ENCODE measurements at places on chromosomes 11 and 22.

DNA sequence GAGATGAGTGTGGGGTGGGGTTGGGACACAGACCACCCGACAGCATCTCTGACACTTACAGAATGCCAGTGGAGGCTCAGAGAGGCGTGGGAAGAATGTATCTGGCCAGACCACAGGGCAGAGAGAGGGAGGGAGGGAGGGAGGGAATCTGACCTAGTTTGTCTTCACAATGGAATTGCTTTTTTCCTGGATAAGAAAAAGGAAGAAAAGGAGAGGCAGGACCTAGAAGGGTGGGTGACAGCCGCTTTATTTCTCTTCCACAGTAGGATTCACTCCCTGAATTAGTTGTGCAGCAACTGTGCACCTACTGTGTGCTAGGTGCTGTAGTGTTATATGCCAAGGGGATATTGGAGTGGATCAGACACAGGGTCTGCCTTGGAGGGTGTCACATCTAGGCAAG is 3.7 kb downstream of the KCNK4 start:
- DNase-seq, result no peak

GRCh38 chr22:46514592-46515207 is 22.7 kb downstream of the CELSR1 start:
- peak; percentile 9 for DNase-seq

GRCh38 chr11:36699271-36699670 is 101.2 kb upstream of the RAG2 start:
- no peak for DNase-seq

DNA sequence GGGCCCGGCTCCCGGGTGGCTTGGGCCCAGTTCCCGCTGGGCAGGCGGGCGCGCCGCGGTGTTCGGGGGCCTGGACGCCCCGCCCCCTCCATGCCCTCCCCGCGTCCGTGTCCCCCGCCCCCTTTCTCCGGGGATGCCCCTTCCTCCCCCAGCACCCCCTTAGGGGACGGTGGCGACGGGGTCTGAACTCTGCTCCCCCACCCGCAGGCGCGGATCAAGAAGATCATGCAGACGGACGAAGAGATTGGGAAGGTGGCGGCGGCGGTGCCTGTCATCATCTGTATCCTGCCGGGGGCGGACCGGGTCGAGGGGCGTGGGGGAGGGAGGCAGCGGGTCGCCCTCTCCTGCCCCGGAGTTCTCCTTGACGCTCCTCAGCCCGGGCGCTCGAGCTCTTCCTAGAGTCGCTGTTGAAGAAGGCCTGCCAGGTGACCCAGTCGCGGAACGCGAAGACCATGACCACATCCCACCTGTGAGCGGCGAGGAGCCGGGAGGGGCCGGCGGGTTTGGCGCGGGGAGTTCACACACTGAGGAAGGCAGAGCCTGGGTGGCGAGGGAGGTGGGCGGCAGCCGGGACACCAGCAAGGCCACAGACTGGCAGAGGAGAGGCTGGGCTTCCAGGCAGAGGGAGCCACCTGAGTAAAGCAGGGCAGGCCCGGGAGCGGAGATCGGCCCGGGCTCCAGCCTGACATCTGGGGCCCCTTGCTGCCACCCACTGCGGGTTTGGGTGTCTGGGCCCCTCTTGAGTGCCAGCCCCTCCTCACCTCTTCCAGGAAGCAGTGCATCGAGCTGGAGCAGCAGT is 546 bp downstream of the DRAP1 start:
- peak; percentile 54 for DNase-seq

- DNase-seq, result no peak
Measured at GRCh38 chr11:34789196-34789834, 126.9 kb downstream of the APIP start.

DNA sequence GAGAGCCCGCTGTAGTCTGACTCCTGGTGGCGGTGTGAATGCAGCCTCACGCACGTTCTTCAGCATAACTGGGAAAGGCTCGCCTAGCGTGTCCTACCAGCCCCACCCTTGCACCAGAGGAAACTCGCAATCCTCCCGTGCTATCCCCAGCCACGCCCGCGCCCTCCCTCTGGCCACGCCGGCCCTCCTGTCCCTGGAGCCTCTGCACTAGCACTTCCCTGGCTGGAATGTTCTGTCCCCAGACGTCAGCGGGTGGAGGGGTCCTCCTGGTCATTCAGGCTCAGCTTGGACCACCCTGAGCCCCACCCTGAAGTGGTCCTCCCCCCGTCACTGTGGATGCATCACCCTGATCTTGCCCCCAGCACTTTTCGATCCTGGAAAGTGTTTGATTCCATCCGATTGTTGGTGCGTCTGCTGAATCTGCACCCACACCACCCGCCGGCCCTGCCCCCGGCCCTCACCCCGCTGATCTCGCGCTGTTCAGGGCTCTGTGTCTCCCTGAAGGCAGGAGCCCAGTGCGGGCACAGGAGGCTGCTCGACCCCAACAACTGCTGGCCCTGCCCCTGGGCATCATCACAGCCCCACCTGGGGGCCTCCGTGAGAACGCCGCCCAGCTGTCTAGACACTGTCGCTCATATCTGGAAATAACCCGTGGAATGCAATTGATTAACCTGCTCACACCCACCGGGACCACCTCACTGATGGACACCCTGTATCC is 437.0 kb downstream of the TBC1D22A start:
- no peak for DNase-seq

- DNase-seq, result no peak
Measured at GRCh38 chr11:84965484-84965883, 661.7 kb downstream of the DLG2 start.

DNA sequence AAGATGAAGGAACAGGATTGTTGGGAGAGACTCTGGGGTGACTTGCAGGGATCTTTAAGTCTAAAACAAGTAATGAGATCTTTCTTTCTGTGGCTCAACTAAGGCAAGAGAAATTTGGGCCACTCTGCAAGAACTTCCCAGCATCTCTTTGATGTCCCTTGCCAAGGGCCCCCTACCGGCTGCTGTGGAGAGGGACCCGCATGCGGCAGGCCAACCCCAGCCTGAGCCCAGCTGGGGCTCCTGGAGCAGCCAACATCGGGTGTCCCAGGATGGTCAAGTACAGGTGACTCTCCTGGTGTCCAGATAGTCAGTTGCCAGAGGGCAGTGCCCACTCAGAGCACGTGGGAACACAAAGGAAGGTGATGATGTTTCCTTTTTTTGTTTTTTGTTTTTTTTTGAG is 363.2 kb downstream of the TBC1D22A start:
- no peak for DNase-seq

DNA sequence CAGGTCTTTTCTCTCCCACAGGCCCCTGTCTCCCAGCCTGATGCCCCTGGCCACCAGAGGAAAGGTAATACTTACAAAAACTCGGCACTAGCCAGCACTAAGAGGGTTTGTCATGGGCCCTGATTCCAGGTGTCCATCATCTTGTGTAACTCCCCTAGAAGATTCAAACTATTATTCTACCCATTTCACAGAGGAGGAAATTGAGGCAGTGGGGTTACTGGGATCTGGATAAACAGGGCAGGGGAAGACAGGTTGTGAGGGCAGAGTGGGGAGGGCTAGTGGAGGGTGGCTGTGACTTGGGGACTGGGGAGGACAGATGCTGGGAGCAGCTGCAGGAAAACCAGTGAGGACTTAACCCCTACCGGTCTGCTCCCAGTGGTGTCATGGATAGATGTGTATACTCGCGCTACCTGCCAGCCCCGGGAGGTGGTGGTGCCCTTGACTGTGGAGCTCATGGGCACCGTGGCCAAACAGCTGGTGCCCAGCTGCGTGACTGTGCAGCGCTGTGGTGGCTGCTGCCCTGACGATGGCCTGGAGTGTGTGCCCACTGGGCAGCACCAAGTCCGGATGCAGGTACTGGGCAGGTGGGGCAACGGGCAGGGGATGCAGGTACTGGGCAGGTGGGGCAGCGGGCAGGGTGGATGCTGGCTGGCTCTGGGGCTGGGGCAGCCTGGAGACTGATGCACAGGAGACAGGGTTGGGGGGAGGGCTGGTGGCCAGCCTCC is 1.2 kb downstream of the VEGFB start:
- DNase-seq, result no peak

GRCh38 chr22:29442976-29443375 is 4.6 kb downstream of the RFPL1 start:
- no peak for DNase-seq

- DNase-seq, result peak; percentile 16
Measured at GRCh38 chr11:109421981-109422869, at the start of gene C11orf87. Gene C11orf87, plus strand, starts transcription at chr11:109422190. Its CDS starts 1,444 bp downstream, at chr11:109423634.

GRCh38 chr11:109096266-109096665 is 325.7 kb upstream of the C11orf87 start:
- DNase-seq, result no peak

DNA sequence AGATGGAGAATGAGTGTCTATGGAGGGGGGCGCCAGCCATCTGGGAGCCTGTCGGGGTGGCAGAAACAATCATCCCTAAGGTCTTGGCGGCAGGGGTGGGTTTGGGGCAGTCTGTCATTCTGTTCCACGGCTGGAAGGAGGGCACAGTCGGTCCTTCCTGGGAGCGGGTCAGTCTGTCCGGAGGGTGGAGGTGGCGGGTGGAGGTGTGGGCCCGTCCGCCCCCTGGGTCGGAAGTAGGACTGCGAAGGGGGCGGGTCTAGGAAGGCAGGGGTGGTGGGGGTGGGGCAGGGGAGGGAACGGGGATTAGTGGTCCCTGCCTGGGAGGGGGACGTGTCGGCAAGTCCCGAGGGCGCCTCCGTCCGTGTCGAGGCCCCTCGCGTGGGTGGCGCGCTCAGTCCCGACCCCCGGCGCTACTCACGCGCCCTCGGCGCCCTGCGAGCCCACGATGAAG is 461 bp downstream of the TBC1D10A start:
- DNase-seq, result peak; percentile 69

DNA sequence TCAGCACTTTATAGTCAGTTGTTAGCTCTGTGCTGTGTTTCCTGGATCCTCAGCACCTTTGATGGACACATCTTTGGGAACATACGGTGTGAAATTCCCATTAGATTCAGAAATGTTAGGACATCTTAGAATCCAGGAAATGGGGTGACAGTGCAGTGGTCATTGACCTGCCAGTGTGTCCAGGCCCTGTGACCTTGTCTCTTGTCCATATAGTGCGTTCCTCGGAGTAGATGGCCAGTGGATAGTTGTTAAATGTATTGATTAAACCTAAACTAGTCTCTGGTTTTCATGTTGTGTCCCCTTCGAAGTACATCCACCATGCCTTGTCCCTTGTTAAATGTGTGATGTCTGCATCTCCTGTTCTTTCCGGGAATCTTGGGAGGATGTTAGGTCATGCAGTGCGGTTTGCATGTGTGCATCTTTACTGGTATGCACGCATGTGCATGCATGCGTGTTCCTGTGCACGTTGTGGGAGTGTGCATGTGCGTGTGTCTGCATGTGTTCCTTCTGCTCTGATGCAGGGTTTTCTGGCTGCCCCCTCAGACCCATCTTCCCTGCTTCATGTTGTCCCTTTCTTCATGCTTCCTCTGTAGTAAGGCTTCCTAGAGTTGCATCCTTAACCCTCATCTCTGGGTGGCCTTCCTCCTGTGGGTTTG is 4.0 kb downstream of the DGCR8 start:
- DNase-seq, result no peak

- no peak for DNase-seq
Measured at GRCh38 chr22:46985507-46985882, 223.0 kb downstream of the TBC1D22A start.

- peak; percentile 40 for DNase-seq
Measured at GRCh38 chr22:41092847-41093411, 537 bp downstream of the EP300 start.

GRCh38 chr11:119729581-119729927 is 554 bp upstream of the NECTIN1 start:
- DNase-seq, result no peak
